ENCODE measurements at places on chromosomes 4 and X.

DNA sequence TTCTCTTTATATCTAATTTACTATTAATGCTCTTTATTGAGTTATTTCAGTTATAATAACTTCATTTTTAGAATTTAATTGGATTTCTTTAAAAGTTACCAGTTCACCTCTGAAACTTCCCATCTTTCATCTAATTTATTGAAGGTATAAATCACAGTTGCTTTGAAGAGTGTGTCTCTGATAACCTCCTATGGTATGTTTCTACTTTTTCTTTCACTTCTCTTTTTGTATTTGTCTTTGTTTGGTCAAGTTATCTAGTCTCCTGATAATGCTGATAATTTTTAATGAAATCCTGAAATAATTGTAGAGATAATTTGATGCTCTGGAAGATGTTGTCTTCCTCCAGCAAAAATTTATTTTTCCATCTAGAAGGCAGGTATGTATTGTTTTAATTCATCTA, 141.6 kb upstream of the NPY2R start:
- DNase-seq: no peak

DNA sequence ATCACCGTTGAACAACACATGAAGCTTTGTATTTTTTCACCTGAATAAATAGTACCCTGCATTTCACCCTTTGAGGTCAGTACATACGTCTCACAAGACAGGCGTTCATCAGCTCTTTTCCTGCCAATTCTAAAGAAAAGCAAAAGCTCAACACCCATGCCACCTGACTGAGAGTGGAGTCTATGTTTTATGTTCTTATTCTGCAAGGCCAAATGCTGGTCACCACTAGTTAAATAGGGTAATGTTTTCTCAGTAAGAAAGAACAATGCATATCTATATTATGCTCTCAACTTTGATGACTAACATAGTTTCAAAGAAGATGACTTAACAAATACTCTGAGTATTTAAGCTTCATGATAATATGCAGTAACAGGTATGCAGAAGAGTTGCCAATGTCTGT, 336.3 kb upstream of the BMP3 start:
- no peak for DNase-seq

GRCh38 chrX:31540313-31540712, 468.5 kb upstream of the FTHL17 start:
- DNase-seq: no peak

- no peak for DNase-seq
Observed at GRCh38 chr4:84573385-84574068, 9.4 kb upstream of the CDS1 start.

GRCh38 chrX:18422886-18423285, 2.5 kb upstream of the CDKL5 start:
- no peak for DNase-seq

DNA sequence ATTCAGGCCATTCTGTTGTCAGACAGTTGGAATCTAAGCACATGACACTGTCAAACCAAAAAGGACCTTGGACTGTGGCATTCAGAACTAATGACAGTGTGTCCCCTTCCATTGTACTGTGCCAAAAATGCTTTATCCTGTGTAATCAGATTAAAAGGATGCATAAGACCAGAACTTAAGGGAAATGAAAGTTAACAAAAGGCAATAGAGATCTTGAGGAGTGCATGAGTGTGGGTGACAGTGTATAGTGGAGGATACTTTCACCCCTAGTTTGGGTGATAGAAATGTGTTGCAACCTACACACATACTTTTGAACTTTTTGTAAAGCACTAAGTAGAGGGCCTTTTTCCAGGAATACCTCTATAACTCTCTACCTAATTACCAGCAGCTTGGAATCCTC, 4.5 kb downstream of the CYSLTR1 start:
- DNase-seq: no peak

DNA sequence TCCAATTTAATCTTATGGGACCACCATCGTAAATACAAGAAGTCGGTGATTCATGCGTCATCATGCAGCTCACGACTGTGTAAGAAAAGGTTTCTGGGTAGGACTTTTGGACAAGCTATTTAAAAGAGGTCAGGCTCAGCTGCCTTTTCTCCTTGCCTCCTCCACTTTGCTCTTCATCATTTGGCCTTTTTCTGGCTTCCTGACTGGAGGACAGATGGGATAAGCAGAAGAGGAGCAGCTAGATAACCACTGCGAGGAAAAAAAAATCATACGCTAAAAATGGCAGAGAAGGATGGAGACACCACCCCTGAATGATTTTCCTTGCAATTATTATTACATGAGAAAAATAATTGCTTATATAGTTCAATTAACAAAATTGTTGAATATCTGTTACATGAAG, 294.3 kb upstream of the FSTL5 start:
- DNase-seq: no peak

- no peak for DNase-seq
Observed at GRCh38 chr4:152033621-152034020, 272.8 kb upstream of the GATB start.

GRCh38 chr4:182447767-182448280, 204.6 kb downstream of the TENM3 start:
- no peak for DNase-seq

DNA sequence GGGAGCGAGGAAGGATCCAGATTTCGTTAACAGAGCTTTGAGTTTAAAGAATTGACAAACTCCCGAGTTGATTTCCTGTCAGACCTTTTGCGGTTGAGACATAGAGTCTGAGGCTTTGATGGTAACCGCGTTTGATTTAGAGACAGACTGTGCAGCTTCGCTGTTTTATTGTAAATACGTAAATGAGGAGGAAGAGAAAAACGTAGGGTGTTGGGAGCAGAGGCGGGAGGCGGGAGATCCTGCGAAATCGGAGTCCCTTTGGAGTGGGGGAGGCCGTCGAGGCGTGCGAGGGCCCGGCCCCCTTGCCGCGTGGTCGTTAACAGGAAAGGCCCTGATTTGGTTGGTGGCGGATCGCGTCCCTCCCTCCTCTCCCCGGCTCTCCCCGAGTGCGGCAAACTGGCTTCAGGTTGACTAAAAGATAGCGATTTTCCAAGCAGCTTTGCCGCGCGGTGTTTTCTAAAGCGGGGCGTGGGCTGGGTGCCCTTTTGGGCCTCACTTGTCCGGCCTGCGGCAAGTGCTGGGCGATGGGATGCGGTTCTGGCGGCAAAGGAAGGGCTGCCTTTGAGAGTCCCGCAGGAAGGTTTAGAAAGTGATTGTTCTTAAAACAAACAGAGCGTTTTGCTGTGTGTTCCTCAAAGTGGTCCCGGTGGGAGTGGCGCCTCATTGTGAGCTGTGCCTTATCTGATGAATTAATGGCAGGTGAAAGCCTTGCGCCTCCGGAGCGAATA, 857 bp downstream of the SCML1 start:
- DNase-seq: no peak

GRCh38 chrX:74104356-74105015, 199.5 kb upstream of the ZCCHC13 start:
- DNase-seq: no peak

DNA sequence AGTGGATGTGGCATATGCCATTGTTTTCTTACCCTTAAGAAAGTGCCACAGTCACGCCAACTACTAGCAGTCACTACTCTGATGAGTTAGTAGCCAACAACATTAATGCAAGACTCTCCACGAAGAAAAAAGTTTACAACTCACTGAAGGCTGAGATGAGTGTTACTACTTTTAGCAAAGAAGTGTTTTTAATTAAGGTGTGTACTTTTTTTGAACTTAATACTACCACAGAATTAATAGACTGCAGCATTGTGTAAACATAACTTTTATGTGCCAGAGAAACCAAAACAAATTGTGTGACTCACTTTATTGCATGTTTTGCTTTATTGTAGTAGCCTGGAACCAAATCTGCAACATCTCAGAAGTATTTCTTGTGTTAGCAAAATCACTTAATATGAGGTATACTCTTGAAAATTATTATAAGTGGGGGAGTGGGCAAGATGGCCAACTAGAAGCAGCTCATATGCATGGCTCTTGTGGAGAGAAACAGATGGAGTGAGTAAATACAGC, 2.2 kb upstream of the UGT2B4 start:
- no peak for DNase-seq

GRCh38 chrX:25067271-25068172, 51.8 kb upstream of the ARX start:
- DNase-seq: no peak

DNA sequence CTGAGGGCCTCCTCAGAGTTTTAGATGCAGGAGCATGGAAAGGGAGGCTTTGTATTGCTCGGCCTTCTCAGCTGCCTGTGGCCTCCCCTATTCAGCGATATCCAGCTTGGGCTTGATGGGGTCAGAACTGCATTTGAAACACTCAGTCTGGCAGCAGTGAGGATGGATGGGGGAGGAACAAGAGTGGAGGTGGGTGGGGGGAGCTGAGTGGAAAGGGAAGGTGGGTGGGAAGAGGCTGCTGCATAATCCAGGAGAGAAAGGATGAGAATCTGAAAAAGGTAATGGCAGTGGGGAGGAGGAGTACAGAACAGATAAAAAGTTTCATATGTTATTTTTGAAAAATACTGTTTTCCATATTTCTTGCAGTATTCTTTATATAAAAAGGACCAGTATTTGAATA, 202.7 kb downstream of the SLC4A4 start:
- no peak for DNase-seq

DNA sequence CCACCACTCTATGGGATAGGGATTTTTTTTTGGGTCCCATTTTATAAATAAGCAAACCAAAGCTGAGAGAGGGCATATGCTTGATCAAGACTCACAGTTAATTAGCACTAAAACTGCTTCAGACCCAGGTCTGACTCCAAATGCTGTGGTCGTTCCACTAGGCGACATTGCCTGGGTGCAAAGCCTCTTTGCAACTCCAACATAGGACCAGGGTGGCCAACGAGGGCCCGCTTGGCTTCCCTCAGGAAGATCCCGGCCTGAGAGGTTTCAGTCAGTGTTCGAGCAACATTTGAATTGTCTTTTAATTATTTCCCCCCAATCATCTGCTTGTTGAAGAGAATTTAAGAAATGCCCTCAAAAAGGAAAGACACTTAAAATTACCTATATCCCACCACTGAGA, 11.2 kb downstream of the PJA1 start:
- no peak for DNase-seq

GRCh38 chr4:144267084-144267483, 126.6 kb upstream of the GYPA start:
- no peak for DNase-seq

DNA sequence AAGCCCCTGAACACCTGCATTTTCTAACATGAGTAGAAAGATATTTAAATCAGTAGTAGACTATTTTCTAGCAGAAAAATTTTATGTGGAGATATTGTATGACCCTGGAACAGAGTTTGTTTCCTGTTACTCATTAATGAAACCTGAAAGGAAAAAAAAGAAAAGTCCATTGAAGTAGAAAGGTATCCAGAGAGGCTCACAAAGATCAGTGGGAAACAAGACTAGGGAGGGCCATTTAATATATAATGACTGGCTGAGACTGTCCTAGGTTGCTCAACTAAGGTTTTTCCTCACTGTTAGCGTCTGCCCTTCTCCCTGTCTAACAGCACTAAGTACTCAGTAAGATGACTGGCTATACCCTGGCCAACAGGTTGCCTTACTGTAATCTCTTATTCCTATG, 788.6 kb downstream of the GLUD2 start:
- DNase-seq: no peak

DNA sequence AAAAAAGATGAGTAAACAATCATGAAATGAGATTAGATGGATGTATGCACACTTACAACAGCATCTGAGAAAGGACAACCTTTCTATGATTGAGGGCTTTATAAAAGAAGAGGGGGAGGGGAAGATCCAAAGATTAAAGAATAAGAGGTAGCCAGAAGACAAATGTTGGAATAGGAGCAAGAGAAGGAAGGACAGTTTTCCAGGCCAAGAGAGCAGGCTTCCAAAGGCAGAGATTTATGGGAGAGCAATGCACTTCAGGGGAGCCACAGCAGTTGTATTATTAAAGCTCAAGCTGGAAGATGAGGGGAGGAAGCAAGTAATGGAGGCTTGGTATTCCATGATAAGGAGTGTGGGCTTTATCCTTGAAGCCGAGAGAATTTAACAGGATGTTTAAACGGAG, 110.3 kb upstream of the PTPN13 start:
- no peak for DNase-seq

DNA sequence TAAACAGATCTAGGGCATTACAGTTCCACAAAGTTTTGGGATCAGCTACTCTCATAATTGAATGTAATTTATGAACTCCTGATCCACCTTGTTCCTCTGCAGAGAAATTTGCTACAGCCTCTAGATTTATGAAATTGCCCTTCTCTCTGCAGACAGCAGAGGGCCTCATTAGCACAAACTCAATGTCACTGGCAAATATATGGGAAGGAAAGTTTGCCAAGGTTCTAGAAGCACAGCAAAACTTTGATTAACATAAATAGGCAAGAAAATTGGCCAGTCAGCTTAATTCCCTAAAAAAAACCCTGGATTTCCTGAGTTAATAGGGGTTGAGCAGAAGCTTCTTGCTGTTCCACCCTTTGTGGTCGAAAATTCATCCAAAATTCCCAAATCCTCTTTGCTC, 31.5 kb downstream of the PRPS1 start:
- DNase-seq: no peak

DNA sequence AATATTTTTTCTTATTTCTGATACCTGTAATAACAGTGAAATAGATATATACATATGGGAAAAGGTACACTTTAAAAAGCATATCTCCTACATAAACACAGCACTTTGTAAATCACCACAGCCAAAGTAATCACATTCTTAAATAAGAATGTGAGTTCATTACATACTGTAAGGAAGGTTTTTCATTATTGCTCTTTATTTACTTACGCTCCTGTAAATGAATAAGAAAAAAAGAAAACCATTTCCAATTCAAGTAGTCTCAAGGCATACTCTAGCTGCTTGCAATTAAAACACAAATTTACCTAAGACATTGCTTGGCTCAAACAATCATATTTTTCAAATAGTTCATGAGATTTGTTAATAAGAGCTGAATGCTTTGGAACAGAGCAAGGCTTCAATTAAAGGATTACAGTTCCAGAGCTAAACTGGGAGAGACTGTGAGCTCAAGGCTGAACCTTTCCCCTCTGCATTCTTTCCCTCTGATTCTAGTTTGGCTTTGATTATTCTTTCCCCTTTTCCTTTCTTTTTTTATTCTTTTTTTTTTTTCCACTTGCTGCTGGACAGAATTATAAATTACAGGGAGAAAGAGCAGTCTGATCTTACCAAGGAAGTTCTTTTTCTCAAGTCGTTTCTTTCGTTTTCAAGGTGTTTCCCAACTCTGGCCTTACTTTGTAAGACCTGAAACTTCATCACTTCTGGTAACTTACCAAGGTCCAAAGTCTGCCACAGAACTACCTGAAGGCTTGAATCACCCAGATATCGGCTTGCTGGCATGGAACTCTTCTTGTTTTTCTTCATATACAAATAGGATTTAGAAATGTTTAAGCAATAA, 278.3 kb downstream of the INPP4B start:
- no peak for DNase-seq

GRCh38 chr4:168440442-168441264, 39.6 kb downstream of the DDX60L start:
- DNase-seq: no peak

- no peak for DNase-seq
Observed at GRCh38 chr4:2411786-2412510, 6.5 kb downstream of the ZFYVE28 start.

- DNase-seq: no peak
Observed at GRCh38 chr4:19531906-19532848, 719.5 kb upstream of the SLIT2 start.

GRCh38 chr4:140243278-140243753, 89.3 kb upstream of the MAML3 start:
- DNase-seq: no peak
